ENCODE measurements at places on chromosomes 2 and 18. TPM values are rescaled to one million over a fixed set of nuclear protein-coding genes. Genes with fewer than 3 reads are reported as not detected.

Gene STPG4
- total RNA-seq: not detected

Gene GAREM1
- 12.5 TPM for total RNA-seq

Gene LHCGR
- not detected for total RNA-seq

DNA sequence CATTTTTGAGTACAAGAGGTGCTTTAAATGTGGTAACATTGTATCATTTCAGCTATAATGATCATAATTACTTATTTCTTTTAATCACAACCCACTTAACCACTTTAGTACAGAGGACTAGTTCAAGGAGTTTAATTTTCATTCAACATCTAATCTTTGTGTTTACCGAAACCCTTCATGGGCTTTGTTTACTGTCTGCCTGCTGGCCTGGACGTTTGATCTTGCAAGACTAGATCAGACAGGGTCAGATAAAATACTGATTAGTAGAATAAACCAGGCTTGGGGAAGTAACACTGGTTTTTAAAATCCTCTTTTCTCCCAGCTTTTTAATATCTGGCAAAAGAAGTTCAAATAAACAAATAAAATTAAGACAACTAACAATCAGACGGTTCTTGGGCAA lies 93.6 kb downstream of the SATB2 start:
- no peak for DNase-seq

GRCh38 chr2:190929919-190930318 lies 49.3 kb downstream of the GLS start:
- no peak for DNase-seq

GRCh38 chr18:48802543-48803290 lies 148.0 kb downstream of the SMAD7 start:
- no peak for DNase-seq

- no peak for DNase-seq
Observed at GRCh38 chr2:123103902-123104301, 921.2 kb upstream of the CNTNAP5 start.

GRCh38 chr18:12049978-12050811 lies 43.4 kb upstream of the ANKRD62 start:
- no peak for DNase-seq

GRCh38 chr2:13698847-13699246 lies 933.7 kb upstream of the LRATD1 start:
- DNase-seq: no peak

DNA sequence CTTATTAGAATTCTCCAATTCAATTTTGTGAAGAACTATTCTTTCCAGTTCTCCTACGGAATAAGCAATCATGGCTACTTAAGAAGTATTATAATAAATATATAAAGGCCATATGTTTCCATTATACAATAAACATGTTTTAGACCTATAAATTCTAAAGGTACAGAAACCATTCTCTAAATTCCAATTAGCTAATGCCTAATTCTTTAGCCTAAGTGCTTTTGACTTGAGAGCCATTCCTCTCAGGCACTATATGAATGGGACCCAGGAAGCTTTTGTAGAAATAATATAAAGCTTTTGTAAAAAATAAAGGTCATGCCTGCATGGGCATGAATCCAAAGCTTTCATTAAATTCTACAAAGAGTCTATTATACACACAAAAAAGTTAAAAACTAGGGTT lies 161.0 kb upstream of the UNC80 start:
- DNase-seq: no peak

- no peak for DNase-seq
Observed at GRCh38 chr2:88603146-88603545, 24.1 kb downstream of the EIF2AK3 start.

GRCh38 chr2:121368836-121369235 lies 83.8 kb upstream of the TFCP2L1 start:
- DNase-seq: no peak

- no peak for DNase-seq
Observed at GRCh38 chr18:75131381-75132000, 77.4 kb downstream of the PTGR3 start.

GRCh38 chr2:176147800-176148496 lies 3.4 kb upstream of the HOXD4 start:
- DNase-seq: no peak

- peak; percentile 51 for DNase-seq
Observed at GRCh38 chr18:44791520-44791919, 110.8 kb downstream of the SETBP1 start.

DNA sequence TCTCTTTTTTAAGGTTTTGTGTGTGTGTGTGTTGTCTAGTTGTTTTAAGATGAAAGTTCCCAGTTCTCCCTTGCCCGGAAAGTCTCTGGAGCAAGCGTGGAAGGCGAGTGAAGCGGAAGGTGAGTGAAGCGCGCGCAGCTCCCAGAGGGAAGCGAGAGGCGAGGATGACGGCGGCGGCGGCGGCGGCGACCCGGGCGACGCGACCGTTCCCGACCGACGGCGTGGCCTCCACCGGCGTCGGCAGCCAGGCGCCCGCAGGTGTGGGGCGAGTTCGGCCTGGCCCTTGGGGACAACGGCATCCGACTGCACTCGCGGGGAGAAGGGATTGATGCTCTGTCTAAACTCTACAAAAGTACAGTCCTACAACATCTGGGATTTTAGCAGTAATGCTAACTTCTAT lies 321.9 kb downstream of the CELF4 start:
- no peak for DNase-seq

DNA sequence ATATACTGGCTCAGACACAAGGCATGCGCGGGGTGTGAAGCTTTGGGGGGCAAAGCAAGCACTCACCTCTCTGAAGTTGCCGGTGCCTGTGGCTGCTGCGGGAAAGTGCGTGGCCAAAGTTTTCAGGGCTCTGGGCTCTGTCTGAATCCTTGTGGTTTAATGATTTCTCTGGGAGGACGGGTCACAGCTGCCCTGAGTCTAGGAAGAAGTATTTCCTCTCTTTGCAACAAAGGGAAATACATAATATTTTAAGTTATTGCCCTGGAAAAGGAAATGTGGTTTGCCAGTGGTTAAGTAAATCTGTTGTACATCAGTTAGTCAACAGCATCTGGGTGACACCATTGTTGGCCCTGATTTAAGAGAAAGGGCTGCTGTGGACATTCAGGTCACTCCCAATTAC lies 56.7 kb upstream of the ZDBF2 start:
- DNase-seq: no peak

DNA sequence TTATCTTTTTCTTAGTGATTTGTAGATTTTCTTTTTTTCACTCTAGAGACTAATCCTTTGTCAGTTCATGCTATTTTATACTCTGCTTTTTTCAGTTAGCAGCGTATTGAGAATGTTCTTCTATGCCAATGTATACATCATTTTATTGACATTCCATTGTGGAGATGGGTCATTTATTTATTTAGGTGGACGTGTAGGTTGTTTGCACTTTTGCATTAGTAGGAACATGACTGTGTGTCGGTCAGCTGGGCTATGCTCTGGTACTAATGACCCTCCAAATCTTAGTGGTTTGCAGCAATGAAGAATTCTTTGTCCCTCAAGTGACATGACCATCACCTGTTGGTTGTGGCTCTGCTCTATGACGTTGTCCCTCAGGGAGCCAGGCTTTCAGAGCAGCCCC lies 33.6 kb downstream of the HPCAL1 start:
- no peak for DNase-seq

- no peak for DNase-seq
Observed at GRCh38 chr2:133657591-133657990, 89.3 kb upstream of the NCKAP5 start.

GRCh38 chr2:141021109-141021508 lies 1109.7 kb downstream of the LRP1B start:
- no peak for DNase-seq

- DNase-seq: no peak
Observed at GRCh38 chr2:232794981-232795380, 18.6 kb upstream of the KCNJ13 start.

- DNase-seq: no peak
Observed at GRCh38 chr18:78713069-78713468, 266.5 kb upstream of the SALL3 start.

Data from heart left ventricle (tissue), 16 donors.